ENCODE measurements at places on chromosomes 4 and X.

GRCh38 chr4:65023883-65024670 lies 614.8 kb upstream of the TECRL start:
- no peak for DNase-seq

DNA sequence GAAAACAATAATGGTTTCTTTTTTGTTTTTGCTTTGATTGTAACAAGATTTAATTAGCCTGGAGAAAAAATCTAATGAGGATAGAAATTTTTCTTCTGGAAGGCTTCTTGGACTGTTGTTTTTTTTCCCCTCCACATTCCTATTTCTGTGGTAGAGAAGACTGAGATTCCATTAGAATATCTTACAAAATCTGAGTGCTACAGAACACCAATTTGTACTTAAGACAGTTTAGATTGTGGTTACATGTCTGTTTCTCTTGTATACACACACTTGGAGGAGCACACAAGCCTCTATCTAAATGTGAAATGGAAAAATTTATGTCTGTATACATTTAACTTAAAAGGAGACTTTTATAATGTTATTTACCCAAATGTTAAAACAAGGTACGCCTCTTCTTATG lies 176.9 kb upstream of the ARSJ start:
- DNase-seq, result no peak

DNA sequence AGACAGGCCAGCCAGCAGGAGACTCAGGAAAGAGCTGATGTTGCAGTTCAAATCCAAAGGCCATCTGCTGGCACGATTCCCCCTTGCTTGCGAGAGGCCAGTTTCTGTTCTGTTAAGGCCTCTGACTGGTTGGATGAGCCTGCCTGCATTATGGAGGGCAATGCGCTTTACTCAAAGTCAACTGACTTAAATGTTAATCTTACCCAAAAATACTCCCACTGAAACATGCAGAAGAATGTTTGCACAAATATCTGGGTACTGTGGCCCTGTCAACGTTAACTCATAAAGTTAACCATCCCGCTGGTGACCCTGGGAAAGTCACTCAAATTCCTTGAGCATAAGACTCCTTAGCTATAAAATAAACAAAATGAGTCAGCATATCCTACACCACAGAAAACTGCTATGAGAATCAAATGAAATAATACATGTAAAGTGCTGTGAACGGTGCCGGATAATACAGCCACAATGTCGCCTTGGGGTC lies 326.4 kb downstream of the EVC2 start:
- DNase-seq, result peak; percentile 91

DNA sequence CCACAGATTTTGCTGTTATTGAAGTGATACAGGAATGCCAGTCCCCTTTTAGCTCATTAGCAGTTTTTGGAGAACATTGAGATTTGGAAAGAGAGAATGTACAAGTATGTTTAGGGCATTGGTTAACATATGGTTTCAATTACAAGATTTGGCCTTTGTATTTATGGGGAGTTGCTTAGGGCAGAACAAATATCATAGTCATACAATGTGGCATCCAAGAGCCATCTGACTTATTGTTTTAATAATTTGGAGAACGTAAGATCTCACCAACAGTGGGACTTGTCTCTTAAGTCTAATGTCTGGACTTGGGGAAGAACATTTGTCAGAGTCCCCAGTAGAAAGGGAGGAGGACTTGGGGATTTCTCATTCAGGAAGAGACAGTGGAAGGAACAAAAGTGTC lies 166.1 kb downstream of the STK32B start:
- no peak for DNase-seq

DNA sequence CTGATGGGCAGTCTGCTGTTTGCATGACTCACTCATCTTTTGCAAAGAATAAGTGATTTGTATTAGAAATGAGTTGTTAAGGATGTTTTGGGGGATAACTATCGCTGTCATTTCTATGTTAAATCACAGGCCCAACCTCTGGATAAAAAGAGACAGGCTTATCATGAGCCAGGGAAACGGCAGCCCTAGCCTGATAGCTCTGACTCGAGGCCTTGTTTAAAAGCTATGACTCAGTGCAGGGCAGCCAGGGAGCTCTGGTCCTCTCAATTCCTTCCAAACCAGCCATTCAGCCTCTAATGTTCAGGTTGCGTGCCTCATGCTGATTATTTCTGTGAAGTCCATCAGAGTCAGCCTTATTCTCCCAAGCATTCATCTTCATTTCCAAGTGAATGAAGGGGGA lies 305.9 kb upstream of the HAND2 start:
- DNase-seq, result peak; percentile 43

- DNase-seq, result no peak
These were observed 185.3 kb downstream of the MID1IP1 start for GRCh38 chrX:38986586-38986985.

- peak; percentile 37 for DNase-seq
These were observed 367.9 kb upstream of the SLIT2 start for GRCh38 chr4:19883841-19884240.

DNA sequence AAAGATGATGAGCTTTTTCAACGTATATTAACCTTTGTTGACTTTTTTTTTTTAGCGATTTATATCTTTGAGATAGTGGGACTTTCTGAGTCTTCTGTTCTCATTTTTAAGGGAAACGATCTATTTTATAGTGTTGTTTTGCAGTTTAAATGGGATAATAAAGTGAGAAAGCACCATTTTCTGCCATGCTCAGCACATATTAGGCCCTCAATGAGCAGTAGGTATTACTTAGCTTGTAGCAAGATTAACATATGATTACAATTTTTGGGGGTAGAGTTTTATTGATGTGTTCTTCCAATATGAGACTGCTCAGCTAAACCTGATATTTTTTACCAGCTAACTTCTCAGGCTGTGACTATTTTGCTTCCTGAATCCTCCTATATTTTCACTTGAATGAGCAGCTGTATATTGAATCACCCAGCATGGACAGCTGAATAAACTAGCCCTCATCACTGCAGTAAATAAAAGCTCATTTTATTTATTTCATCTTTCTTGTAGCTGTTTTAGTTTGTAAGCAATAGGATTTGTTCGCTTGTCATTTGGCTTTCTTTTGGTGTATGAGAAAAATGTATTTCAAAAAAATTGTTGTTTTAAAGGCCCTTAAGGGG lies 43.7 kb downstream of the UGT8 start:
- no peak for DNase-seq

DNA sequence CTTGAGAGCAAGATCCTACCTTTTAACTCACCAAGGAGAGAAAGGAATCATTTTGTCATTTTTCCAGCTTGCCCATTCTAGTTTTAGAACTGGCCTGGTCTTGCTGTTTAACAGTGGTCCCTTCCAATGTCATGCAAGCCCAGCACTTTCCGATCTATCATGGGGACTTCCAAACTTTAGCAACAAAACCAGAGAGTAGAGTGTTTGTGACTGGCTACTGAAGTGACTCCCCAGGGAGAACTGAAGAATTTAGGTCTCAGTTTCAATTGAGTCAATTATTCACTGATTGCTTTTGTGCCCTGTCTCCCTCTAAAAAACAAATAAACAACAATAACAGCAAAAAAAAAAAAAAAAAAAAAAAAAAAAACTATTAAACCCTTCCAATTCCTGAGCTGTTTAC lies 108.3 kb downstream of the LHFPL1 start:
- DNase-seq, result no peak

GRCh38 chrX:86806786-86807185 lies 658.5 kb downstream of the DACH2 start:
- no peak for DNase-seq

DNA sequence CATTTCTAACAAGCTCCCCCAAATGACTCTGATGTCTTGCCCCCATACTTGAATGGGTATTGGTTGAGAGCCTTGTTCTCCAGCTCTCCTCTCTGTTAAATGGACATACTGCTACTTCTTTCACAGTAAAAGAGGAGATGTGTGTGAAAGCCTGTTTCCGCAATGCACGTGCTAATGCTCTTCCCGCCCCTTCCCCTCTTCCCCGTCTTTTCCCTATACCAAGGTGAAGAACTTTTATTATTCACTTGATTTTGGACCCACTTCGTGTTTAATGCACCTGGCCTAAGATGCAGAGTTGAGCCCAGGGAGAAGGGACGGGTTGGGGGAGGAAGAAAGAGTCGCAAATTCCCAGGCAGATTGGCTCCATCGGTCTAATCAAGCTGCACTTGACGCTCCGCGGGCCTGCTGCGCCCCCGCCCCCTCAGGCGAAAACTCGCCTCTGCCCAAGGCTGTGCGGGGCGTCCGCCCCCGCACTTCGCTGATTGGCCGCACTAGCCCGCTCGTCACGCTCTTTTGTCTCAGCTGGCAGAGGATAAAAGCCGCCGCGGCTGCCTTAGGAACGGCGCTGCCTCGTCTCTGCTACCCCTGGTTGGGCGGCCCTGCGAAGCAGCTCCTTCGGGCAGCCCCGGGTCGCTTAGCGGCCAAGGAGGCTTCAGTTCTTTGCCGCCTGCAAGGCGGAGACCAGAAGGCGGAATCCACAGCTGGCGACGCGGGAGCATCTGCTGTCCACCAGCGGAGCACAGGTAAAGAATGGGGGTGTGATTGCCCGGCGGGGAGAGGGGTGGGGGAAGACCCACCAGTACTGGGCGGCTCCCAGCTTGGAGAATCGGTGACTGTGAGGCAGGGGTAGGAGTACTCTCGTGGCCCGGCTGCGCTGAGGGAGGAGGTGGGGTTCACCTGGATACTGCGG lies at the start of gene ZCCHC12:
Gene ZCCHC12, plus strand, starts transcription at position 562 of the 910 bp plus-strand sequence. CDS start 1,421 bp downstream, outside the sequence.
- DNase-seq, result peak; percentile 58

DNA sequence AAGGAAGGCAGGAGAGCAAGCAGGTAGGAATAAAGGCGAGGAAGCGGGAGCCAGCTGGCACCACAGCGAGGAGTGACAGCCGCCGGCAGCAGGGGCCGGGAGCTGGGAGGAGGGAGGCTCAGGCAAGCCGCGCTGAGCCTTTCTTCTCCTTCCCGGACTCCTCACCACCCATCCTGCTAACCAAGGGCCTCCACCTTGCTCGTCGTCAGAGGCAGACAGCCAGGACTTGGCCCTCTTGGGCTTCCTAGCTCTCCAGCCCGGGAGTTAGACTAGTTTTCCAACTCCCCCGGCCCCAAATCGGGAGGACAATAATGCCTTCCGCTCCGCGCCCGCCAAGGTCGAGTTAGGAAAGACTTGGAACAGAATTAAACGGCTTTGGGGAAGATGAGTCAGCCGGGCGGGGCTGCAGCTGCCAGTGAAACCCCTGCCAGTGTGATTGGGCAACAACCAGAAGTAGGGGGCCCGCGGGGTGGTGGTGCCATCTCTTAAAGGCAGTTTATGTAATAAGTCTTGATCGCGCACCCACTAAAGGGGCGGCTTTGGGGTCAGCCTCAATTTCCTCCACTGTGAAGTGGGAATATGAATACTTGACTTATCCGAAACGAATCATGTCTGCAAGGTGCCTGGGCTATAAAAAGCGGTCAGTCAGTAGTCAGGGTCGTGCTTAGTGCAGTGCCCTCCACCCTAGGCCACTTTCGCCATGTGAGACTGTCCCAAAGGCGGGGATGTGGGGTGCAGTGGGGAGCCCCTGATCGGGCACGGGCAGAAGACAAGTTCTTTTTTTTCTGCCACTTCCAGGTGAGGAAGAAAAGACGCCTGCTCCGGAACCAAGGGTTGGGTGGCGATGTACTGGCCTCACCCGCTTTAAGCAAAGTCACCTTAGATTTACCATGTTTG lies 6.7 kb upstream of the HSD17B10 start:
- peak; percentile 69 for DNase-seq

- DNase-seq, result no peak
These were observed 76.1 kb downstream of the KLHL8 start for GRCh38 chr4:87144356-87144755.

DNA sequence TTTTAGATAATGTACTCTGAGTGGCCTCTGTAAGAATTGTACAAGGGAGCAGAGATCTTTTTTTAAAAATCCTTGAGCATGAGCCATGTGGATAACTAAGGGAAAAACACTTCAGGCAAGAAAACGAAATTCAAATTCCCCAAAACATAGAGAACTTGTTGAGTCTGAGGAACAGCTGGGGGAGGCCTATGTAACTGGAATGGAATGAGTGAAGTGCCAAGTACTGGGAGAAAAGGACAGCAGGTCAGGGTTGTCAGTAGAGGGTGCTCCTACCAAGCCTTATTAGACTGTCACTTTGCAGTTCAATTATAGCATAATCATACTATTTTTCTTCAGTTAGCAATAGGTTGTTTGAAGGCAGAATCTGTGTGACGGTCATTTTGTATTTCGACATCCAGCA lies 135.1 kb downstream of the ARHGAP6 start:
- DNase-seq, result no peak

DNA sequence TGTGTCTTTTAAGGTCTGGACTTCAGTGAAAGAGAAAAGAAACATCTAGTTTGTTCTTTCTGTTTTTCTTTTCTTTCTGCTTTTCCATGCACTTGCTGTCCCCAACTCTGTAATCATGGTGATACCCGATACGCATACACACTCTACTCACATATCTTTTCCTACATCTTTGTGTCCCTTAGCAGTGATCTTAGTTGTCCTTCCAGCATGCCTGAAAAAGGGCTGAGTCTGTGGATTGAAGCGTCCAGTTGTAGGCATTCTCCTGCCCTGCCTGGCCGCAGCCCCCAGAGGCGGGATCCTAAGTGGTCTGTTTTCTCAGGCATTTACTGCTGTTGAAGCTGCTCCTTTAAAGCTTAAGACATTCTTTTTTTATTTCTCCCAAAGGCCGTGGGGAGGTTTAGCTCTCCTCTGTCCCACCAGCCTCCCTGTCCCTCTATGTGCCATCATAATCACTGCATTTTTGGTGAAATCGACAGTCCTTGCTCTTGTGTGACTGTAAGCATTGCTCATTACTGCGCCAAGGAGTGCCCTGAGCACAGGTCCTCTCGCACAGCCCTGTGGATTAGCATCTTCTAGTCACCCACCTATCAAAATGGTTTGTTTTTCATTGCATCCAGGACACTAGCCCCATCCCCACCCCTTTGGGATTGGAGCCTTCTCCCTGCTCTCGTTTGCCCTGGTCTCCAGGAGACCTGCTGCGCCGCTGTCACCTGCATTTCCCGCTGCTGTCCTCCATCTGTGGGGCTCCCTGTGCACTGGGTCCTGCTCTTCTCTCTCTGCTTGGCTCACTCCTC lies 4.4 kb downstream of the RGS12 start:
- no peak for DNase-seq

GRCh38 chr4:3313139-3313538 lies 20.3 kb downstream of the RGS12 start:
- DNase-seq, result no peak

- no peak for DNase-seq
These were observed 248.9 kb downstream of the SCFD2 start for GRCh38 chr4:53116954-53117353.

- DNase-seq, result no peak
These were observed 109.5 kb downstream of the GK start for GRCh38 chrX:30762755-30763154.
